ENCODE measurements at places on chromosomes 2 and 18.

DNA sequence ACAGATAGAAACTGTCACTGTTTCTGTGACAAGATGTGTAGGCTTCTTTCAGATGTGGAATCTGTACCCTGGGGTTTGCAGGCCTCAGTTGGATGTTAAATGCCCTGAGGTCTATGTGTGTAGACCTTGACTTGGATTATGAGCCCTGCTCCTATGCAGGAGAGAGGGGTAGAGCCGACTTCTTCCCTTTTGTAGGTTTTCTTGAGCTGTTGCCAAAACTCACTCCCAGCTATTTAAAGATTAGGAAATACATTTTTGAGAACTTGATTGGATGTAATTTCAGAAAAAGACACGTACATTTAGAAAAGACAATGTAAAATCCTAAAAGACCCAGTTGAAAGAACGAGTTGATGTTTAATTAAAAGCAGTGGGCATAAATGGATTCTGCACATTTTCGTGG is 374.8 kb downstream of the SLC4A3 start:
- no peak for DNase-seq

DNA sequence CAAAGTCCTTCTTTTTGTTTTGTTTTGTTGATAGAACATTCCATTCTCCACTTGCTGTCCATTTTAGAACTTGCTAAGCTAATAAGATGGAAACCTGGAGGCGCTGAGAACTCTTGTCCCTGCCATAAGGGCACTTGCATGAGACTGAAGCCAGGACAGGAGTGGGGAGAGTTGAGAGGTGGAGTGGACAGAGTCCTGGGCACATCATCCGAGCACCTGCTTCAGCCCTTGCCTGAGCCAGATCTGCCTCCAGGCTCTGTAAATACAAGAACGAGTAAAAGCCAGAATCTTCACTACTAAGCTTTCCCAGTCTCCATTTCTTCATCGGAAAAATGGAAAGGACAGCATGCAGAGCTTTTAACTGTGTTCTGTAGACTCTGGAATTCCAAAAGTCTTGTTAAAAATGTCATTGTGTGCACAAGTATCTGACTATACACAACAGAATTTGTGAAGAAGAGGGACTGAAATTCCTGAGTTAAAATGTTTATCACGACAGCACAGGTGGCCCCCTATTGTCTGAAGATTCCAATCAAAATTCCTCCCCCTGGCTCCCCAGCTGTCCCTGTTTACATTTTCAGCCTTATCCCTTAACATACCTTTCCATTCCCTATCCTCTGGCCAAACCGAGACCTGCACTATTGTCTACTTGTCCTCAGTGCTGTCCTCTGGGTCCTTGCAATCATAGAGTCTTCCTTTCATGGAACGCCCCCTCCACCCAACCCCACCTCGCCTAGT is 498.2 kb upstream of the TNP1 start:
- DNase-seq, result no peak

- no peak for DNase-seq
Observed at GRCh38 chr18:4510711-4511110, 55.6 kb upstream of the DLGAP1 start.

DNA sequence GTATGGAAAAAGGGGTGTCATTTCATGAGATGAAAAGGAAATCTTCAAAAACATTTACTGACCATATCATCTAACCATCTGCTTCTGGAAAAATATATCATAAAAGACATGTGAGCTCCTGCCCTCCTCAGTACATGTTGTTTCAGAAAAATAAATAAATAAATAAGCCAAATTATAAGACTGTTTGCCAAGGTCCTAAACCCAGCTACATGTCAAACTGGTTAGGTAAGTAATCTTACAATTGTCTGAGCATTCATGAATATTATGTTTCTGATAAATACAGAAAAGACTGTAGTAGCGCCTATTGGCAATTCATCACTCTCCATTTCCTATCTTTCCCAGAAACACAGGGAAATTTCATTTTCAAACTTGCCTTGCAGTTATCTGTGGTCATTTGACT is 138.9 kb upstream of the SETBP1 start:
- no peak for DNase-seq

DNA sequence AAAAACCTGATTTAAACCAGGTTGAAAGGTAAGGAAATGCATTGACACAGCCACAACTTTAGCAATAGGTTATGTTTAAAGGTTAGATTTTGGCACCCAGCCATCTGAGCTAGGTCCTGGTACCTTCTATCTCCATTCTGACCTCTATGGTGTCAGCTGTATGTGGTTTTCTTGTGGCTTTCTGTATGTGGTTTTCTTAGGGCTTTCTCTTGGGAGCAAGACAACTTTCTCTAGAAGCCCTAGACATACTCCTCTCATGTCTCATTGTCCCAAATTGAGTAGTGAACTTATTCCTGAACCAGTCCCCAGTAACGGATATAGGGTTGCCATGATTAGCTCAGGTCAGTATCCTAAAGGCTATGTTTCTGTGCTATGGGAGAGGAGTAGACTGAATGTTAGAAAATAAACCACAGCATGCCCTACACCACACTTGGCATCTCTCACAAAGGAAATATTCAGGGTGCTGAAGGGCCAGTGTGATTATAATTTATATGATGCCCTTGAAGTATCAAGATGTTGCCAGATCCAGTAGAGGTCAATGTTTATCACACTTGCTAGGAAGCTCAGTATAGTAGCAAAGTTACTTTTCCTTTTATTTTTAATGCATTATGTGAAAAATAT is 176.1 kb downstream of the CAPN13 start:
- no peak for DNase-seq

GRCh38 chr2:152395572-152395971 is 60.6 kb downstream of the FMNL2 start:
- DNase-seq, result no peak

DNA sequence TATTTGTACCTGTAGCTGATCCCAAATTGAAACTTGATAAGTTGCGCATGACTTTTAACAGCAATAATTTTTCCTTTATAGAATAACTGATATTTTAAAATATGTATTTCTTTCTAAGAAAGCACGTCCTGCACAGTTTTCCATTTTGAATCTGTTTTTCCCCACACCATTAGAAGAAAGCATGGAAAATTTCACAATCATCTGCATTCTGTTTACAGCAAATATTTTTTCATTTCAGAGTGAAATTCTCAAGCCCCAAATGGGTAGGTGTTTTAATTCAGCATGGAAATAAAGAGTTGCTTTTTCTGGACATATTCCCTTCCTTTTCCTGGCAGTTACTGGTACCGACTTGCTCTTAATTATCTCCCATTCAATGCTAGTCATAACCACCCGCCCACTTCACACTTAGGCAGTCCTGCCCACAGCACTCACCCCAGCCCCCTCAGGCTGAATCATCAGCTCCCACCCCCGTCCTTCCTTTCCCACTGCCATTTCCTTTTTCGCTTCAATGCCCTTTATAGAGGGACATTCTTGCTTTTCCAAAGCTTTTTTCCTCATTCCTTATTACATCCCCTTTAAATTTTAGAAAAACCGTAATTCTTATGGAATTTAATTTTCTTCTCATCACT is 89.2 kb upstream of the GLS start:
- peak; percentile 60 for DNase-seq

GRCh38 chr2:25845843-25846505 is 32.3 kb downstream of the ASXL2 start:
- DNase-seq, result no peak

- DNase-seq, result peak; percentile 48
Observed at GRCh38 chr2:46014911-46015654, 282.1 kb upstream of the EPAS1 start.

- no peak for DNase-seq
Observed at GRCh38 chr2:65565681-65566080, 133.3 kb upstream of the SPRED2 start.

- no peak for DNase-seq
Observed at GRCh38 chr2:231514951-231515297, 15.3 kb downstream of the NMUR1 start.

DNA sequence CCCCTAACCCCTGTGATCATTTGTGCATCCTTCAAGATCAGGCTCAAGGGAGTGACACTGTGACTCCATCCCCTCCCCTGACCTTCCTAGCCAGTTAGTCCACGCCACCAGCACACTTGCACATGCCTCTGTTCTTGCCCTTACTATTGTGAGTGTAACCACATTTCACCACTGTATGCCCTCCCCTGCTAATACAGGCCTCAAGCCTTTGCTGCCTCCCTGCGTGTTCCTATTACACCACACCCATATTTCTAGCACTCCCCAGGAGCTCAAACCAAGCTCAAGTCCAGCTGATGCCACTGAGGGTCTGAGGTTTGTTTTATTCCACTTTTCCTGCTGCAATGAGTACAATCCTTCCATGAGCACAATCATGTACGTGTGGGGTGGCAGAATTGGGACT is 288.9 kb upstream of the FBXO11 start:
- no peak for DNase-seq

DNA sequence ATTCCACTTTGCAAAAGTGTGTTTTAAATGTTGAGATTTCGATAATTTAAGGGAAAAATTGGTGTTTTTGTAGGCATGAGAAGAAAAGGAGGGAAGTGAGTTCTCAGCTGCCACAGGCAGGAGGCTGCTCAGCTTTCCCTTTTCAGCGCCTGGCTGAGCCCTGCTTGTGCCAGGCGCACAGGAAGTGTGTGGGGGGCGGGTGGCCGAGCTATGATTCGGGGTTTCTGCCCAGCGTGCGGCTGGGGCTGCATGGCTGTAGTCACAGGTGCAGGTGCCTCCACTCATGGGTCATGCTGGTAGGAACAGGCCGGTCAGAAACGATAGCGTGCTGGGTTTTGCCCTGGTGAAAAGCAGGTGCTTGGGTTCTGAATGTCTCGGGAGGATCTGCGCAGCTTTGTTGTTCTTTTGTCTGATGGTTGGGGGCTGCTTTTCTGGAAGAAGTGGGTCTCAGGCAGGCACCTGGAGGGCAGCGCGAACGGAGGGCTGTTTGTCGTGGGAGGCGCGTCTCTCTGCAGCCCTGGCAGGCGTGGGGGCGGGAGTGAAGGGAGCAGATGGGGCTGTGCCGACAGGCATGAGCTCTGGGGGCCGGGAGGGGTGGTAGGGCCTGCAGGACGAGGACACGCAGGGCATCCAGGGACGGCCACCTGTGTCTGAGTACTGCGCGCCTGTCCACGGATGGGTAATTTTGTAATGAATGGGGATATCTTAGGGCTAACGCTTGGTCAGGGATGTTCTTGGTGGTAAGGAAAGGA is 2.1 kb downstream of the KCNG2 start:
- DNase-seq, result no peak

DNA sequence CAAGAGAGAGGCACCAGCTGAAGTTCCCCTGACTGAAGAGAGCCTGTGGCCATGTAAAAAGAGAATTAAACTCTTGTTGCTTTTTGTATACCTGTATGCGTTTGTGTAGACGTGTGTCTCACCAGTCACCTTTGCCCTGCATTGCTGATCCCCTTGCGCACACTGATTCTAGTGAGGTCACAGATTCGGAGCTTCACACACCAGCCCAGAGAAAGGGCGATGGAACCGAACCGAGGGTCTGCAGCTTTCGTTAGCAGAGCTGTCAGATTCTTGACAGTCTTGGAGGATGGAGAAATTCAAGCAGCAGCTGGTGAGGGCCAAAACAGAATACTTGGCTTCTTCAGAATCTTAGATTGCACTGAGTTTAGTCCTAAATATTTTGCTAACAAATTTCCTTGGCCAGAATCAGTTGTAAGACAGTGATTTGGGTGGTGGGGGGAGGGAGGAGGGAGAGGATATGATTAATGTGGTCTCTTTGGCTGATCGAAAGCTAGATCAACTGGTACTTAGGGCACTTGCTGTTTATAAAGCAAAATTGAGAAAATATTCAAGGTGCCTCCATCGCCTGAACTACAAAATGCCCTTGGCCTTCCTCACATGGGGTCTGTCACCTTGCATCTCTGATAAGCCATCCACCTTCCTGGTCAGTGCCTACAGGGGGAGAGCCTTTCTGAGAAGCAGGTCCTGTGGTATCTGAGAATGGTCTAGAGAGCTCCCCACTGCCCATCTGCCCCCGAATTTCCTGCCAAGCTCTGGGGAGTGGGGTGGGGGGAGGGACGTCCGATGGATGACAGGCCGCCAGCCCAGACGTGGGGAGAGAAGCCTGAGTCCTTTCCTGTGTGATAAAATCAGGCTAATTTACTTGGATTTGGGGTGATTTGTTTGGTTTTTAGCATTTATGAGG is 123.5 kb downstream of the CABLES1 start:
- no peak for DNase-seq

DNA sequence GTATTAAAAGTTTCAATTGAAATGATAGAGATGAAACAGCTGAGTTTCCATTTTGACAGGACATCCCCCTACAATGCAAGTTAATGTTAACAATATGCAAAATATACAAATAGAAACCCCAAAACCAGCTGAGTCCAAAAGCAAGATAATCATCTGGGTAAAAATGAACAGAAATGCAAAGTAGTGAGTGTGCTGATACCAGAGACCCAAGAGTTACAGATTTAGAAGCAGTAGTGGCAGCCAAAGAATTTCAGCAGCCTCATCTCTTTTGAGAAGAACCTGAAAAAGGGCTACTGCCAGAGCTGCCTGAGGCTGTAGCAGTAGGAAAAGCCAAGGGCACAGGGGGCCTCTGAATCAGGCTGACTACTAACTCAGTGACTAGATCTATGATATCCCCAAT is 82.6 kb downstream of the THADA start:
- DNase-seq, result no peak

DNA sequence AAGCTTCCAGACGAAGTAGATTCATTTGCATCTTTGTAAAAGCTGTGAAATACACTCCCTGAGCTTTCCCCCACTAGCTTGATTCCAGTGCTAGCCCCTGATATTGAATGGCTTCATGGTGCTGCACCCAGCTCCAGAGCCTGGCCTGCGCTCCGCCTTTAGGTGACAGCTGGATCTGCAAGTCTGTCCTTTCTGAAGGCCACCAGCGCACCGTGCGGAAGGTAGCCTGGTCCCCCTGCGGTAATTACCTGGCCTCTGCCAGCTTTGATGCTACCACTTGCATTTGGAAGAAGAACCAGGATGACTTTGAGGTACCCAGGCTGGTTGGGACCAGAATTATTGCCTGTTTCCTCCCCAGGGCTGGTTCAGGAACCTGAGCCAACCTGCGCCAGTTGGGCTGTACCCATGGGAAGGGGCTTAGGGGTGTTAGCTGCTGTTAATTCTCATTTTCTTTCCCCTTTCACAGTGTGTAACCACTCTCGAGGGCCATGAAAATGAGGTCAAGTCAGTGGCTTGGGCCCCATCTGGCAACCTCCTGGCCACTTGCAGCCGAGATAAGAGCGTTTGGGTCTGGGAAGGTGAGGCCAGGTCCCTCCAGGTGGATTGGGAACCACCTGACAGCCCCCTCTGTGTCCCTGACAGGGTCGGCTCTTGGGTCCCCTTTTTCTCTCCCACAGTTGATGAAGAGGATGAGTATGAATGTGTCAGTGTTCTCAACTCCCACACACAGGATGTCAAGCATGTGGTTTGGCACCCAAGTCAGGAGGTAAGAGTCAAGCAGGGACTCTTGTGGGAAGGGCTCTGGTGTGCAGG is 1.3 kb downstream of the CIAO1 start:
- no peak for DNase-seq
